ENCODE measurements at places on chromosomes 16 and 17.

DNA sequence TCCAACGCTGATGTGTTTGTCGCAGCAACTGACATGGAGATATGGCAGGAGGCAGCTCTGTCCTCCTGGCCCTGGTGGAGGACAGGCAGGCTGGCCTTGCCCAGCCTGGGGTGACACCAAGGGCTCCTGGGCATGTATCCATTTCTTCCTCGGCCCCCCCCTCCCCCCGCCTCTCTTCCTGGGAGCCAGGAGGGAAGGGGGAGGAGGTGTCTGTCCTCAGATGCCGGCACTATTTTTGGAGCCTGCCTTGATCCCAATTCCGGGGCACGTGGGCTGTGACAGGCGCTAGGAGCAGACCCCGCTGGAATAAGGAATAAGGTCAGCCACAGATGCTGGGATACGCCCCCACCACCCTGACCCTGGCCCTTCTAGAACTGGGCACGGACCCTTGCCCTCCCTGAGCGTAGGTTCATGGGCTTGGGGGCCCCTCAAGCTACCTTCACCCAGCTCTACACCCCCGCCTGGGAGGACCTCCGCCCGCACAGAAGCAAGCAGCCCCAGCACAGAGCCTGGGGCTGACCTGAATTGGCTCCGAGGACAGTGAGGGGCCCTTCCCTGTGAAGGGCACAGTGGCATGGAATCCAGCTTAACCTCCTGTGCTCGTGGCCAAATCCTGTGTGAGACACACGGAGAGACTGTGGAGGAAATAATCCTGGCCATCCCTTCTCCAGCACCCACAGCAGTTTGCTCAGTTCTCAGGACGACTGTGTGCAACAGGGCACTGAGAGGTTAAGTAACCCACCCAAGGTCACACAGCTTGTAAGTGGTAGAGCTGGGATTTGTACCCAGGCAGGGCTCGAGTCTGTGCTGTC is 24.1 kb downstream of the SEC14L5 start:
- no peak for DNase-seq

- DNase-seq, result no peak
These were observed 89.5 kb downstream of the MRC2 start for GRCh38 chr17:62716834-62717588.

DNA sequence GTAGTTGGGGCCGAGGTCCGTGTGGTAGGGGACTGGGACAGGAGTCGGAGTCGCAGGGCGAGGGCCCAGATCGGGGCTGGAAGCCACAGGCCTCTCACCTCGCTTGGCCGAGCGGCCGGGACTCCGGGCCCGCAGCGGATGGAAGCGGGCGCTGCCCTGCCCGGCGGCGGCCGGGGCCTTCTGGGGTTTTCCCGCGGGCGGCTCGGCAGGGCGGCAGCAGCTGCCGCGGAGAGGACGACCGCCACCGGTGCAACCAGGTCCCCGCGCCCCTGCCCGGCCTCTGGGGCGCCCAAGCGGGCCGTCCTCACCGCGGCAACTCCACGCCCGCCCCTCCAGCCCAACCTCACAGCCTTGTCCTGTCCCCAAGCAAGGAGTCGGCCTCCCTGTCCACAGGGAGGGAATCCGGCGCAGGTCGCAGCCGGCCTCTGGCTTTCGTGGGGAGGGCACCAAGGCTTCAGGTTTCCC is 15.6 kb upstream of the UTP6 start:
- DNase-seq, result no peak

DNA sequence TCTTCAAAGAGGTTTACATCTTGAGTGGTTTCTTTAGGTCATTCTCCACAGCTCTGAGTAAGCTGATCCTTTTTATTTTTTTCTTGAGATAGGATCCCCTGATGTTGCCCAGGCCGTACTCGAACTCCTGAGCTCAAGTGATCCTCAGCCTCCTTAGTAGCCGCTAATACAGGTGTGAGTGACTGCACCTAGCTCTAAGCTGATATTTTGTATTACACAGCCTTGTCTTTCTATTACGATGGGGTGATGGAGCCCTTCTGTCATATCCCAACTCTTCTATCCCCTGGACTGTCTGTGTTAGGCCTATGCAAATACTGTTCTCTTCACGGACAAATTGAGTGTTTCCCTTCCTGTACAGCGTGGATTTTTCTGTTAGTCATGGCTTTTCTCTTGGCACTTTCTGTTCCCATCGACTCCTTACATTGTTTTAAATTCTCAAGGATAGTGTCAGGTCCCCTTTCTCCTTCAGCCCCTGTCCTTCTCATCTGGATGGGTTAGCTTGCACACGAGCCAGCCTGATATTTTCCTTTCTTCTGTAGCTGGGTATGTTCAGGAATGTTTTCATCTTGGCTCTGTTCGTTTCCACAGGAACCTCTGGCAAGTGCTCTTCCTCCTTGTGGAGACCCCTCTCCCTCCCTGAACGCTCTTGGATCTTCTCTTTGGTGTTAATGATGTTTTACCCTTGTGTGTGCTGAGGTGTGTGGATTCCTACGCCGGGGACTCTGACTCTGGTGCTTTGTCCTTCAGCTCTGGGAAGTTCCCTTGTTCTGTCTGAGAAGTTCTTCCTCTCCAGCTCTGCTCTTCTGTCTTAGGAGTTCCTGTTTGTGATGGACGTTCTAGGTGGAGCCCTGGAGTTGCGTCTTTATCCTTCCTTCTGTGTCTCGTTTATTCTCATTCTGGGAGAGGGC is 2.3 kb downstream of the BANP start:
- no peak for DNase-seq
